ENCODE measurements at places on chromosomes 5 and 9.
A peak's percentile ranks its signal among the peaks of the same experiment; 100 is the strongest.

DNA sequence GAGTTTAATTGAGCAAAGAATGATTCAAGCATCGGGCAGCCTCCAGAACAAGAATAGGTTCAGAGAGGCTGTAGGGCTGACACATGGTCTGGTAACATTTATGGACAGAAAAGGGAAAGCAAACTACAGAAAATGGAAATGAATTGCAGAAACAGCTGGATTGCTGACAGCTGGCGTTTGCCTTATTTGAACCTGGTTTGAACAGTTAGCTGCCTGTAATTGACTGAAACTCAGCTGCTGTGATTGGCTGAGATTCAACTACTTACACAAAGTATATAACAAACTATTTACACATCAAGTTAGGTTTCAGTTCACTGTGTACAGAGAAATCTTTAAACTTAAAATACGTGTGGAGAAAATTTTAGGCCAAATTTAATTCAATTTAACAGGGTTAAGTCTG lies 441.7 kb downstream of the PRELID2 start:
- DNase-seq = no peak

GRCh38 chr5:81756016-81756415 lies 5.1 kb upstream of the SSBP2 start:
- DNase-seq = no peak

GRCh38 chr5:71862507-71863060 lies 143.5 kb downstream of the CARTPT start:
- DNase-seq = no peak

- DNase-seq = no peak
Measured at GRCh38 chr5:112685931-112686330, 51.8 kb upstream of the APC start.

DNA sequence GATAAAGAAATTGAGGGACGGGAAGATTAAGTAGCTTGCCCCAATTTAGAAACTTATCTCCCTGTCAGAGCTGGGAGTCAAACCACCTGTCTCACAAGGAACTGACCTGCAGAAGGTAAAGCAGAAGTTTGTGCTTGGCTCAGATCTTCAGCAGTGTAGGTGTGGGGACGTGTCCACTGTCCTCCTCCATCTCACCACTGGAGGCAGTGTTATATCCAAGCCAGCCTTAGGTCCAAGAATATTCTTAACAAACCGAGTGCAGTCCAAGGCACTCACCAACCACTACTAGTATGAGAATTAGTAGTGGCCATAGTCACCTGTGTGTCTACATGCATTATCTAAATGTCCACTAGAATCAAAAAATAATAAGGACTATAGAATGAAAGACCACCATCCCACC lies 86.3 kb upstream of the IRX1 start:
- no peak for DNase-seq

DNA sequence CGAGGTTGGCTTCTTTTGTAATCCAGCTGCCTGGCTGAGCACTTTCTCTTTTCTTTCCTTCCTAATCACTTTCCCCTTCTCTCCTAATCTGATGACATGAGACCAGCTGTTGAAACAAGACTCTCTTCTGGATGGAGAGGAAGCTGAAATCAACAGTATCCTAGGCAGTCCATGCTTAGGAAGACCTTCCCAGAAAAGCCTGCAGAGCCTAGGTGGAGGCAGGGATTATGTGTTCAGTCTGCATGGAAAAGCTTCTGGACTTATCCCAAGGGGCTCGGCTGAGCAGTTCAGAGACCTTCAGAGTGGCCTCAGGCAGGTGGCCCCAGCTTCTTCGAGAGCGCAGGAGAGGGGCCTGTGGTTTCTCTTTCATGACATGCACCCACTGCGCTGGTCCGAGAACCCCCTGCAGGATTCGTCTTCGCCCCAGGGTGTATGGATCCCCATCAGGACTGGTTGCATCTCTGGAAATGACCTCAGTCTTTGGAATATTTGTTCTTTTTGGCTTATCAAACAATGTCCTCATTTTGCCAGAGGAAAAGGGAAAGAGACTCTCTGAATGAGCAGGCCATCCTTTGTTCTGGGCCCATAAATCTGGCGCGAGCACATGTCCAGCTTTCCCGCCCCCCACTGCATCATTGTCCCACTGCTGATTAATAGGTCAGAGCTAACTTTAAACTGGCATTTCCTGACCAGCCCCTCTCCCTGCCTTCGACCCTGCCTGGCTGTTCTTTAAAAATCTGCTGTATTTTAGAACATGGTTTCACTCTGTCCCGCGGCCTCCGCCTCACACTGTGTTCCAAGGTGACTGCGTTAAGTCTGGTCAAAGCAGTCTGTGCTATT lies 177.9 kb upstream of the KLF4 start:
- no peak for DNase-seq

DNA sequence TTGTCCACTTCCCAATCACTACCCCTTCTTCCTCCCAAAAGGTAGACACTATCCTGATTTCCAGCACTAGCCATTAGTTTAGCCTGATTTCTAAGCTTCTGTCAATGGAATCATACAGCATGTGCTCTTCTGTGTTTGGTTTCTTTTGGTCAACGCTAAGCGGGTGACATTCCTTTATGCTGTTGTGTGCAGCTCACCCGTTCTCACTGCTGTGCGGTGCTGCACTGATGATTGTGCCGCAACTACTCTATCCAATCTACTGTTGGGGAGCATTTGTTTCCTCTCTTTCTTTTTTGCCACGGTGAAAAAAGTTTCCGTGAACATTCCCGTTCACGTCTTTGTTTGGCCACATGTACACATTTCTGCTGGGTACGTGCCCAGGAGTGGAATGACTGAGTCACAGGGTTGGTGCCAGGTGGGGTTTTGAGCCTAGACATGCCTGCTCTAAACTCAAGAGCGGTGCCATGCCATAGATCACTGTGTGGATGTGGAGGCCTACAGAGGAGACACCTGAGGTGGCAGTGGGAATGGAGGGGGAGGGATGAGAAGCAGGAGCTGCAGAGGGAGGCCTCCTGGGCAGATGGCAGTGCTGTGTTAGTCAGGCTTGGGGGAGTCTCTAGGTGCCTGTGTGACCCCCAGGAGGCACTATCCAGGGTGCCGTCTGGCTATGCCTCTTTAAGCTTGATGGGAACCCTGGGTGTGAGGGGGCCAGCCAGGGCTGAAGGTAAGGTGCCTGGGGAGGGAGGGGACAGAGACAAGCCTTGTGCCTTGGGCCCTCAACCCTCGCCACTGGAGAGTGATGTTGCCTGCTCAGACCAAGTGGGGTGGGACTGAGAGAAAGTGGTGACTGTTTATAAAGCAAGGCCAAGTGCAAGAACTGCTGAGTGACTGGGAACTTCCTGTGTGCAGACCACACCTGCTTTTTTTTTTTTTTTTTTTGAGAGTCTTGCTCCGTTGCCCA lies 11.4 kb upstream of the ANKRD33B start:
- DNase-seq = no peak

GRCh38 chr5:138354387-138354786 lies 1.9 kb downstream of the KDM3B start:
- DNase-seq = no peak

GRCh38 chr9:113580041-113580953 lies 116.8 kb downstream of the RGS3 start:
- DNase-seq = peak; percentile 76

GRCh38 chr5:132335402-132335801 lies 34.1 kb upstream of the SLC22A5 start:
- DNase-seq = no peak

- peak; percentile 78 for DNase-seq
Measured at GRCh38 chr9:121842612-121842978, 191.2 kb downstream of the DAB2IP start.

DNA sequence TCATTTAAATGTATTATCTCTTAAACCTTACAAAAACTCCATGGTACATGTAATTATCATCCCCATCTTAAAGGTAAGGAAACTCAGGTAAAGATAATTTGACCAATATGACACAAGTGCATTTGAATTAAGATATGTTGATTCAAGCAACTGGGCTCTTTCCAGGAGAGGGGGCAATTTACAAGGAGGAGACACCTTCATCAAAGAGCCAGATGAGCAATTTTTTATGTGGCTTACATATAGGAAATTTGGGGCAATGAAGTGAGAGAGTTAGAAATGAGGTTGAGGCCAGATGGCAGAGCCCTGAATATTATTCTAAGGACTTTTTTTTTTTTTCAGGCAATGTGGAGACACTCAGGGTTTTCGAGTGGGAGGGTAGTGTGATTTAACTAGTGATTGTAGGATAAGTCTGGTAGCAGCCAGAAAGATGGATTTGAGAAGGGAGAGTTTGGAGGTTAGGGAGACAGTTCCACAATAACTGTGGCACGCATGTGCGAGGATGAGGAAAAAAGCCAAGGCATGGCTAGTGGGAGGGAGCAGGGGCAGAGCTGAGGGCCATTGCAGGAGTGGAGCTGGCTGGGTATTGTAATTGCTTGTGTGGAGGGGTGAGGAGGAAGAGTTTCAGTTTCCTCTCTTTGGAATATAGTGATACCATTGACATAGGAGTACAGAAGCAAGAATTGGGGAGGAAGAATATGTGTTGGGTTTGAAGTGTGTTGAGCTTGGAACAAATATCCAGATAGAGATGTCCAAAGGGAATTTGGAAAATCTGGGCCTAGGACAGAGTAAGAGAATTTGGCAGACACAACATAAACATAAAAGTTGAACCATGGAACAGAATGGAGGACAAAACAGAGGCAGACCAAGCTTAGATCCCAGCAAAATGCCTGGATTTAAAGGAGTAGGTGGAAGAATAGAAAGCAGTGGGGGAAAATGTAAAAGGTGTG lies 72.0 kb downstream of the ACTBL2 start:
- DNase-seq = no peak

DNA sequence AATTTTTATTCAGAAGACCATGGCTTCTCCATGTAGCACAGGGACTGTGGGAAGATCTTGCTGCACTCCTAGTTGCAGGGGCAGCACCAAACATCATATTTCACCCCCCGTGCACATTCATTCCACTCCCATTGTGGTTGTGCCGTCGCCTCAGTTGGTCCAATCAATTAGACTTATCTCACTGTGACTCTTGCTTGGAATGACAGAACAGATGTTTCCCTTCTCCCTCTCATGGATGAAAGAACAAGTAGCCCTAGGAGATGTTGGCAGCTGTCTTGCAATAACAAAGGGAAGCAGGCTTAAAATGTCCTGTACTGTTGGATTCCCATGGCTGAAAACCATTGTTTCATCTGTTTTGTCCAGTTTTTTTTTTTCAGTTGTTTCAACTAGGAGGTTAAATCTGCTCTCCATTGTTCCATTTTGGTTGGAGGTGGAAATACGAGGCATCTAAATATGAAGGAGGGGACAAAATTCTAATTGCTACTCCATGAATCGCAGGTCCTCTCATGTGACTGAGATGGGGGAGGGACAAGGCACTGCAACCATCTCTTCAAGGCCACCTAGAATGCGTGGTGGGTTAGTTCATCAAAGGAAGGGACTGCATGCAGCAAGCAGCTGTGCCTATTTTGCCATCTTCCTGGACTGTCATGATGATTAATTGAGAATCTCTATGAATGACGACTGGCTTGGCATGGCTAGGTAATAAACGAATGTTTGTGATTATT lies 214.4 kb downstream of the NSG2 start:
- no peak for DNase-seq

DNA sequence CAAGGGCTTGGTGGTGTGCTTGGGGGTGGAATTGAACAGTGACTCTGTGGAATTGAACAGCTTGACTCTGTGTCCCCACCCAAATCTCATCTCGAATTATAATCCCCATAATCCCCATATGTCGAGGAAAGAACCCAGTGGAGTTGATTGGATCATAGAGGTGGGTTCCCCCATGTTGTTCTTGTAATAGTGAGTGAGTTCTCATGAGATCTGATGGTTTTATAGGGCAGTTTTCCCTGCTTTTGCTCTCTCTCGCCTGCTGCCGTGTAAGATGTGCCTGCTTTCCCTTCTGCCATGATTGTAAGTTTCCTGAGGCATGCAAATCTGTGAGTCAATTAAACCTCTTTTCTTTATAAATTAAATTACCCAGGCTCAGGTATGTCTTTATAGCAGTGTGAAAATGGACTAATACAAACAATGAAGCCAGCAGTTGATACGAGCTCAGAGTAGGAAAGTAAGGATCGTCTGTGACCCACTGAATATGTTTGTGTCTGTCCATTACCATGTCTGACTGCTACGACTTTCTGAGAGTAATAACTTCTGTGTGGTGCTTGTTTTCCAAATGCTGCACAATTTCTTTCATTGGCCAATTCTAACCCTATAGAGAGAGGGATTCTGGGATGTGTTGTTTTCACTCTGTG lies 17.9 kb upstream of the RICTOR start:
- no peak for DNase-seq

DNA sequence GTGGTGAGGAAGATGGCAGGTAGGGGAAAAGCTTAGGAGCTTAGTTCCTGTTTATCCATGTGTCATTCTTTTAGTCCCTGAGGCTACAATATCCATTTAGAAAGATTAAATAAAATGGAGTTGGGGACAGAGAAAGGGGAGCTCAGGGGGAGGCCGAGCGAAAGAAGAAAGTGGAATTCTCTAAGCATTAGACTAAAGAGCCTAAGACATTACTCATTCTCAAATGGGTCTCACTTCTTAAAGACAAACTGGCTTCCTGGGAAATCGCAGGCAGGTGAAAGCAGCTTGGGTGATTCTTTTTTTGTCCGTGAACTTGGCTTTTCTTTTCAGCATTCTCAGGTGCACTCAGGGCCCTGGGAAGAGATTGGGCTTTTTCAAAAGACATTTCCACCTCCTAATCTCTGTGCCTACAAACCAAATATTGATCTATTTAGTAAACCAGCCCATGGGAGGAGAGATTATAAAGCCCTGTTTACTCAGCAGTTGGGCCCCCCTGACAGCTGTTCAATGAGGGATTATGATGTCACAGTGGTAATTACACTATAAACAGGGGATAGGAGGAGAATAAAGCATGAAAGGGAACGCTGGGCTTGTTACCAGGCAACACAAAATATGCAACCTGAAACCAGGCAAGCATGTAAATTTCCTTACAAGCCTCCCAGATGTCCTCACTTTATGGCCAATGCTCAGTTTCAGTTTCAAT lies 584.0 kb downstream of the ACTL7B start:
- peak; percentile 82 for DNase-seq

GRCh38 chr5:72210888-72211678 lies 103.8 kb downstream of the MAP1B start:
- DNase-seq = peak; percentile 78

GRCh38 chr9:105194234-105194633 lies 50.2 kb upstream of the SLC44A1 start:
- DNase-seq = no peak

DNA sequence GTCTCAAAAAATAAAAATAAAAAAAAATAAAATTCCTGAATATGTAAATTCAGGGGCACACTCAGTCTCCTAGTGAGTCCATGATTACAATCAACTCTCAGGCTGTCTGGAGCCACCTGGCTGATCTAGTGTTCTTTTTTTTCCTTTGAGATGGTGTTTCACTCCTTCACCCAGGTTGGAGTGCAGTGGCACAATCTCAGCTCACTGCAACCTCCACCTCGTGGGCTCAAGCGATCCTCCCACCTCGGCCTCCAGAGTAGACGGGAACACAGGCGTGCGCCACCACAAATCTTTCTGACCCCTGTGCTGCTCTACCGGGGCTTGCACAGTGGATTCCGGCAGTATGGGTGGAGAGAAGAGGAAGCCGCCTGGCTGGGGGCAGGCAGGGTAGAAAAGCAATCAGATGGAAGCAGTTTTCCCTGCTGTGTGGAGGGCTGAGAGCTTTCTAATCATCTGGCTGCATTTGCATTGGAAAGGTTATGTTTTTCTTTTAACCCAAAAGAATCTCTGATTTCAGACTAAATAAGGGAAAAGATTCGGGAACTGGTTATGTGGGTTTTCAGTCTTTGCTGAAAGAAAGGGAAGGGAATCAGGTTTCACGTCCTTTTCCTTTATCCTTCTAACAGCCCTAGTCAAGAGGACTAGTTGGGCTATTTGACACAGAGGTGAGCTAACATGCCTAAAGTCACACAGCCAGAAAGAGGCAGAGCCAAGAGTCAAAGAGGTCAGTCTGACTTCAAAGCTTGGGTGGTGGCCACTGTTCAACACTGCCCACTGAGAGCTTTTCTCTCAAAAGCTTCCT lies 26.3 kb upstream of the CORO2A start:
- DNase-seq = no peak
